NCI-H2171 (cell line): ENCODE measurements at places on chromosomes 4 and X.

GRCh38 chrX:275476-275966, 5.7 kb upstream of the PLCXD1 start:
- DNase-seq: no peak

DNA sequence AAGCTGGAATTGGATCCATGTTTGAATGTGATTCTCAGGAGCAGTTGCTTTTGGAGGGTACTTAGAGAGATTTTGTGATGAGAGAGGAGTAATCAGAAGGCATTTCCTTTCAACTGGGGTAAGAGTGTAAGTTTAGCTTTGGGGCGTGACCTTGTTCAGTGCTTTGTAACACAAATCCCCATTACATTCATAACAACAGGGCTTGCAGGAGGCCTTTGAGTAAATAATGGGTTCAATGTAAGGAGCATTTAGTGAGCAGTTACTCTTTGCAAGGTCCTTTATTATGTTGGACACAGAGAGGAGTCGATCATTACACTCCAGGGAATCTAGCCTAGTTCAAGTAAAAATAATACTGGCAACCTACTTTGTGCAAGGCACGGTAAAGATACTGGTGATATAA, 74.0 kb upstream of the AFF2 start:
- no peak for DNase-seq

DNA sequence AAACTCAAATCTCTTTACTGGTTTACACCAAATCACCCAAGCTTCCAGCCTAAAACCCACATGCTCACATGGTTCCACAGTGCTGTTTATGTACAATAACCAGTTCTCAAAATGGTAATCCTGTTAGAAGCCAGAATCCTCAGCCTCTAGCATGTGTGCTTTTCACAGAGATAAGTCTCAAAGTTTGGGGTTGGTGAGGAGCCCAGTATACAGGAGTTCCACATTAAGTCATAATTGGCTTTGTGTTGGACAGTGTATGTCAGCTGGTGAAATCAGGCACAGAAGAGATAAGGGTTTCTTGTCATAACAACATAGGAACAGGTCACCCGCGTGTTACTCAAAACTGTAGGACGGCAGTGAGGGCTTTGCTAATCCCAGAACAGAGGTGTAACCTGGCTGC, at the start of gene TRIML1:
Gene TRIML1 (plus strand): TSS at position 301 of the 400 bp plus-strand sequence. CDS start 118 bp downstream, outside the sequence.
- DNase-seq: no peak

DNA sequence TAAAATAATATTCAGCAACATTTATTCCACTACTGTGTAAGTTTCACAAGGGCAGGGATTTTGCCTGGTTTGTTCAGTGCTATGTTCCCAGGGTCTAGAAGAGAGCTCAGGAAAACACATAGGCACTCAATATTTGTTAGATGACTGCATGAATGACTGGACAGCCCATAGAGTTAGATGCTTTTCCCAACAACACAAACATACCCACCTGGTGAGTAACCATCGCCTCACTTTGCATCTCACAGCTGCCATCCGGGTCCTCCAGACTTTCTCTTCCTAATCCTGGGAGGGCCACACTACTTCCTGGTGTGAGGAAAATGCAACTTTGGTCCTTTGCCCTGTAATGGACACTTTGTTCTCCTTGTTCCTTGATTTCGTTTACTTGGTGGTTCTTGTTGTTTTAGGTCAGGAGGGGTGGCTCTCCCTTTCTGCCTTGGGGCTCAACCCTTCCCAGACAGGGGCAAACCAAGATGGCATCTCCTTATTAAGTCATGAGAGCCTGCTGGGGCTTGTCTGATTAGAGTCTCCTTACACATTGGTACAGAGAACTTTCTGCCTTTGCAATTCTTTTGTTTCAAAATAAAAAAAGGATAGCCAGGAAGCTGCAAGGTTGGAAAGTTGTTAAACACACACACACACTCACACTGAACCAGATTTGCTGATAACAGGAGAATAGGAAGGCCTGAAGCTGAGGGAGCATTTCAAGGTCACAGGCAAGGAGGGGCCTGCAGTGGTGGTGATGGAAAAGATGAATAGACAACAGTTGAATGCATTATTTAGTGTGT, 190.6 kb downstream of the MID1IP1 start:
- DNase-seq: no peak

DNA sequence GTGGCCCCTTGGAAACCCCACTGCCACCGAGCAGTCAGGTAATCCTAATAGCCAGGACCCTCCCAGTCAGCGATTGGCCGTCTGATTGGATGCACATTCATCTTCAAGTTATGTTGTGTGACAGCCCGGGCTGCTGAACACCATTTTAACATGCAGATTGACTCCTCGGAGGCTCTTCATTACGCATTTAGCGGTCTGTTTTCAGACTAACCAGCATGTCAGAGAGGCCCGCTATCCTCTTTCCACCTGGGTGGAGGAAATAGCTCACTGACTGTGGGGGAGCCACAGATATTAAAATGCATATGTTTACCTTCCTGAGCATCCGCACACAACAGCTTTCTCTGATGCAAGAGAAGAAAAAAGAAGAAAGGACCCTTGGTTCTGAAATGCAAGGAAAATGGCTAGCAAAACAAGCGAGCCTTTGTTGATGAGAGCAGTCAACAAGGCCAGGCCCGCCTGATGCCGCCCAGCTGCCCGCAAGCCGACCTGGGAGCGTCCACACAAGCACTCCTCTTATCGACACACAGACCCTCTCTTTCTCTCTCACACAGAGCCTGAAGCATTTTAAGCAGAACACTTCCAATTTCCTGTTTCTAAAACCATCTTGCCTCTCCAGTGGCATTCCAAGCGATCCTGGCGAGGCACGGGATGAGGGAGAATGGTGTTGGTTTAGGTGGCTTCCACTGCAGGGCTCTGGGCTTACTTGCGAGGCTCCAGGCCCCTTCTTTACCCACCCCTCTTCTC, 118.3 kb downstream of the MGST2 start:
- DNase-seq: no peak

GRCh38 chr4:646460-646859, 21.1 kb downstream of the PDE6B start:
- no peak for DNase-seq

GRCh38 chr4:118076958-118077766, 42.9 kb downstream of the NDST3 start:
- DNase-seq: no peak

DNA sequence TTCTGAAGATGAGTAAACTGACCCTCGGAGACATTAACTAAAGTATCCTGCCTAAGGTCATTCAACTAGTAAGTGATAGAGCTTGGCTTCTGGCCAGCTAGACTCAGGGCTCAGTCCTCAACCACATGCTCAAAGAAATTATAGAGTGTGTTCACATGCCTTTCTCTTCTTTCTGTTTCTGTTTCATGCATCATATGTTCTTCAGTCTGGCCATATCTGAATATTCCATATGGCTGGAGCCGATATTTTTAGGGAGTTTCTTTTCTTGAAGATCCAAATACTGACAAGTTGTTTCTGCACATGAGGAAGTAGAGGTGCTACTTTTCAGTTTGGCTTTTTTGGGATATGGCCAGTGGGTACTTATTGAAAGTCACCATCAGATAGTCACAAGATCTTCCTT, 44.9 kb downstream of the MMRN1 start:
- DNase-seq: no peak

DNA sequence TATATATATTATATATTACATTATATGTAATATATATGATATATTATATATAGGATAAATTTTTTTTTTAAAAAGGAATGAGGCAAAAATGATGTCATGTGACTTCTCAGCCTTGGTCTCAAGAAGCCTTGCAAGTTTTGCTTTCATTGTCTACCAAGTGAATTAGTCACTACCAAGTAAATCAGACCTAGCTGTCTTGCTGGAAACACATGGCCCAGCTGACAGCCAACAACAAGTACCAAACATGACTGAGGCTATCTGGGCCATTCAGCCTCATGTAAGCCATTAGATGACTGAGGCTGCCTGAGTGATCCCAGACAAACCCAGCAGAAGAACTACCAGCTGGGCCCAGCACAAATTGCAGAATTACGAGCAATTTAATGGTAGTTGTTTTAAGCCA, 44.9 kb downstream of the HAND2 start:
- DNase-seq: no peak

GRCh38 chrX:107773906-107774435, 1.6 kb downstream of the TSC22D3 start:
- no peak for DNase-seq

DNA sequence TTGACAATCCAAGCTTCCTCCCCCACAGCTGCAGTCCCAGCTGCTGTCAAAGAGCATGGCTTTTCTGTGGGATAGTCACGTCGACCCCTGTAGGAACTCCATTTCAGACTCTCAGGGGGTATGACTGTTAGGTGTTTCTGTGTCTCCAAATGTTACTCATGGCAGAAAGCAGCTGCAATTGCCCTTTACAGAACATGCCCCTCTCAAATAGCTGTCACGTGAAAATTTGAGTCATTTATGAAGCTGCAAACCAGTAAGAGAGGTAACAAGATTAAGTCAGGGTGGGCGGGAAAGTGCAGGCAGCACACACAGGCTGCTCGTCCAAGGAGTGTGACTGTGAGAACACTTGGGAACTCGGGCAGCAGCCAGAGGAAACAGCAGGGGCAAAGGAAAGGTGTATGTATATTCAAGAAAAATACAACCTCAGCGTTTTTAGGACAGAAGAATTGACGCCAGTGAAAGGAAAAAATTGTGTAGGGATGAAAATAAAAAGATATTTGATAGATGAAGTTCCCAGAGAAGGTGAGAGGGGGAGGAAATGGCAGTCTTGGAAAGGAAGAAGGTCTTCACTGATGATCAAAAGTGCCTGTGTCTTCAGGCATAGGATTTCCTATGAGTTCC, 66.5 kb upstream of the TMEM184C start:
- DNase-seq: no peak

DNA sequence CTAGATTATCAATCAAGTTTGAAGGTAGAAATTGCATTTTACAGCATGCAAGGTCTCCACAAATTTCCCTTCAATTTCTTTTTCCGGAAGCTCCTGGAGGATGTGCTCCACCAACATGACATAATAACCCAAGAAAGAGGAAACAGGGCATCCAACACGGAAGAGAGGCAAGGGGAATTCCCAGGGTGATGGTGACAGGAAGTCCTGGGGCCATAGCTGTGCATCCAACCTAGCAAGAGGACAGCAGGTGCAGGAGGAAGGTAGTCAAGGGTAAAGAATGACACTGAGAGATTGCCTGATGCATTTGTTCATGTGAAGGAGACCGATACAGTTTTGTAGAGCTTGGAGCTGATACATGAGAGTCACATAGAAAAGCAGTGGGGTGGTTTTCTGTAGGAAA, 115.7 kb upstream of the LSM6 start:
- DNase-seq: no peak

DNA sequence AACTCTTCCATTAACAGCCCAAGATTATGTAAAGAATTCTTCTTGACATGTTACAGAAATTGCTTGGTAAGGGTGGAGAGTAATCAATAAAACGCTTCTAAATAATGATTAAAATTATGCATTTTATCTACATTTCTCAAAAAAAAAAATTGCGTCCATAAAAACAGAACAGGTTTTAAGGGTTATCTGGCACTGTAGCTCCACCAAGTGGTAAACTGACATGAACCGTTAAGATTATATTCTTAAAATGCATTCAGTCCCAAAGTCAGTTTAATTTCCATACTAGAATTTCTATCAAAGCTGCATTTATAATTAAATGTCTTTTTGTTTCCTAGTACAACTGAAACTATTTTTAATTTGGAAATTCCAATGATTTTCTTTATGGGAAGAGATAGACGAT, 214.0 kb upstream of the UGT8 start:
- DNase-seq: peak; percentile 1

DNA sequence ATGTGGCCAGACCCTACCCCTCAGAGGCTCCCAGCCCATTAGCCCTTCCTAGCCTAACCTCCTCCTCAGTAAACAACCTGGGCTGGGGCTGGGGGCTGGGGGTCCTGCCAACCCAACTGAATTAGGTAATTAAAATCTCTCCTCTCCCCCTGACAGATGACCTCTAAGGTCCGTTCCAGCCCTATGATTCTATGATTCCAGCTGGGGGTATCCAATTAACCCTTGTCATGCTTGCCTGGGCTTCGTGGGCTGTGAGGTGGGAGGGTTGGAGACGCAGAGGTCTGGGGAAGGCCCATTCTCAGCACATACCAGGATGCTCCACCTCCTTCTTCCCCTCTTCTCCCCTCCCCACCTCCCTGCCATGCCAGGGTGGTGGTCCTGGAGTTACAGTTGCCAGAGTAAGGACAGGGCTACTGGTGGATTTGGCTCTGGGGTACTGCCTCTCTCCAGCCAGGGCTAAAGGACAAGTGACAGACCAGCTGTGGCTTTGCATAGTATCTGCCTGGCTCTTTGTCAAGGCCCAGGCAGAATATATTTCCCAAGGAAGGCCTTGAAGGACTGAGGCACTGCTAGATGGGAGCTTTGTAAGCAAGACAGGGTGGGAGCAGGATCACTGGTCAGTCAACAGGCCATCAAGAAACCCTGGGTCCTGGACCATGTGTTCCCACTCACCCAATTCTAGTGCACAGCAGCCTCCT, 82.1 kb downstream of the EFNB1 start:
- DNase-seq: no peak

GRCh38 chrX:100418556-100418955, 8.5 kb upstream of the PCDH19 start:
- no peak for DNase-seq

GRCh38 chrX:10265775-10266174, 109.0 kb downstream of the CLCN4 start:
- DNase-seq: no peak

- DNase-seq: no peak
These were observed 2337.6 kb downstream of the PCDH7 start for GRCh38 chr4:33057736-33058135.

DNA sequence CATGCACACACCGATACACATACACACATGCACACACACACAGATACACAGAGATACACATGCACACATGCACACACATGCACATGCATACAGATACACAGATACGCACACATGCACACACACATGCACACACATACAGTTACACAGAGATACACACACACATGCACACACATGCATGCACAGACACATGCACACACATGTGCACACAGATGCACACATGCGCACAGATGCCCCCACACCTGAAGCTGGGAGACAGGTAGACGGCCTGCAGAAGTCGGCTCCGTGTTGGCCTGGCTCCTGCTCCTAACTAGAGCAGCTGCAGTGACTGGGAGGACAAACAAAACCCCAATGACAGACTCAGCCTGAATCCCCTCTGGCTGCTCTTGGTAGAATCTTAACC, 46.8 kb downstream of the PSAPL1 start:
- DNase-seq: no peak

DNA sequence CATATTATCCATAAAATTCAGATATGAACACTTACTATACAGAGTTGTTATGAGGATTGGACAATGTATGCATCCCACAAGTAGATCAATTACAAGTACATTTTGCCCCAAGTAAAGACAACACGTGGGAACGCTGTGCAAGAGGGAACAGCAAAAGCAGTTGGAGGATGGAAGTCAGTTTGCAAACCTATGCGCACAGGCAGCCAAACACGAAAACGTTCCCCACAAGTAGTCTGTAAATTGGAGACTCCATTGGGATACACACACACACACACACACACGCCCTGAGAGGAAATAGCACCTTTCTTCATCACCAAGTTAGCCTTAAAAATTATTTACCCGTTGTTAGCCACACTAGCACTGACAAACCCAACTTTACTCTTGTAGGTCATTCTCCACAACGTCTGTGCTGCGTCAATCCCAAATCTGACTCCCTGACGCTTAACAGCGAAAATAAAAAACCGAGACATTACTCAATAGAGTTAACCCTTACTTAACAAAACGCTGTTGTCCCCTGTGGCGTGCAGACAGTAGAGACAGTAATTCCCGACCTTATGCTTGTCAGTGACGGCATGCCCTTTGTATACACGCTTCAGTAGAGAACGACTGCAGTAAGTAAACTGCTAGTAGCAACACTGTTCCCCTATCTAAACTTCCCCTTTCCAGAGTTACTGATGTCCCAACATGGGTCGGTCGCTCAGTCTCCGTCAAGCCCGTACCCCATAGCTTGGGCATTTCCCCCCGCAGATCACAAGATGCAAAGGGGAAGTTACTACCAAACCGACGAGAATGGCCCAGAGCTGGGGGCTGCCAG, 730 bp downstream of the MANBA start:
- DNase-seq: no peak
